M059J (cell line): ENCODE measurements at places on chromosomes 11 and 22.

DNA sequence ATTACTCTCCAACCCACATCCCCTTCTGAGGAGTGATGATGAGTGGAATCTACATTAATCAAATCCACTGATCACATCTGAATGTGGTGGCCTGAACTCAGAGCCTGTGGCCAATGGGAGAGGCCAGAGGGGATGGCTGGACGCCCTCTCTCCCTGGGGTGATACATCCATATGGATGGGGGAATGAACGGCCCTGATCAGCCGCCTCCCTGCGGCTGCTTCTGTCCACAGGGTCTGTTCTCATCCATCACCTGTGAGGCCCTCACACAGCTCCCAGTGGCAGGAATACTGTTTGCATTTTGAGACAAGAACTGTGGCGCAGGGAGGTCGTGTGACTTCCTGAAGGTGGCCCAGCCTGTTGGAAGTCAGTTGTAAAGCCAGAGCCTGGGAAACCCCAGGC is 78.3 kb upstream of the SHISAL1 start:
- DNase-seq: no peak

- peak; percentile 15 for DNase-seq
Measured at GRCh38 chr22:25749420-25750169, 7.6 kb downstream of the MYO18B start.

GRCh38 chr11:88520391-88520790 is 182.9 kb upstream of the CTSC start:
- no peak for DNase-seq

GRCh38 chr11:17560281-17561110 is 13.4 kb downstream of the OTOG start:
- no peak for DNase-seq

DNA sequence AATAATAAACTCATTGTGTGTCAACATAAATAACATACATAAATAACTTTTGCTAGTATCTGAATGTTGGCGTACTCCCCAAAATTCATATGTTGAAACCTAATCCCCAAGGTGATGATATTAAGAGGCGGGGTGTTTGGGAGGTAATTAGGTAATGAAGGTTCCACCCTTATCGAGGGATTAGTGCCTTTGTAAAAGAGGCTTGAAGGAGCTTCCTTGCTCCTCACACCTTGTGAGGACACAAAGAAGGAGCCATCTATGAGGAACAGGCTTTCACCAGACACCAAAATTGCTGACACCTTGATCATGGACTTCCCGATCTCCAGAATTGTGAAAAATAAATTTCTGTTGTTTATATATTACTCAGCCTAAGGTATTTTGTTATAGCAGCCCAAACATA is 33.9 kb upstream of the CXCR5 start:
- no peak for DNase-seq
